ENCODE measurements at places on chromosomes 12 and 14. TPM values are rescaled to one million over a fixed set of nuclear protein-coding genes. Genes with fewer than 3 reads are reported as not detected.

GRCh38 chr12:105384916-105385535 is 54.5 kb downstream of the C12orf75 start:
- DNase-seq = no peak

GRCh38 chr14:31864937-31865855 is 211.9 kb upstream of the ARHGAP5 start:
- DNase-seq = no peak

GRCh38 chr12:11569716-11570115 is 79.8 kb upstream of the ETV6 start:
- DNase-seq = no peak

- DNase-seq = no peak
Observed at GRCh38 chr14:93916498-93916897, 10.6 kb upstream of the FAM181A start.

GRCh38 chr14:104843006-104843405 is 22.1 kb upstream of the CEP170B start:
- DNase-seq = no peak

DNA sequence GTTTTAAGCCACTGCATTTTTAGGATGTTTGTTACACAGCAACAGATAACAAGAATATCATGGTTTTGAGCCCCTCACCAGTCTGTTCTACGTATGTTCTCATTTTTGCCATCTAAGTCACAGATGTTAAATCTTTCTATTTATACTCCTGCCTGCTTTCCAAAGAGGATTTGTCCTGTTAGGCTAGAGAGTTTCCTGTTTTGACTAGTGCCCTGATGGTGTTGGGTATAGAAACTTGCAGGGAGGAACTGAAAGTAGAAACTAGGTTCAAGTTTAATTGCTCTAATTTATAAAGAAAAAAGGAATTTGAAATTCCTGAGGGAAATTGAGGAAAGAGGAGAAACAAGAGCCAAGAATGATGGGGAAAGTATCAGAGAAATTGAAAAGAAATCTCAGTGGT is 74.4 kb upstream of the COCH start:
- DNase-seq = no peak

DNA sequence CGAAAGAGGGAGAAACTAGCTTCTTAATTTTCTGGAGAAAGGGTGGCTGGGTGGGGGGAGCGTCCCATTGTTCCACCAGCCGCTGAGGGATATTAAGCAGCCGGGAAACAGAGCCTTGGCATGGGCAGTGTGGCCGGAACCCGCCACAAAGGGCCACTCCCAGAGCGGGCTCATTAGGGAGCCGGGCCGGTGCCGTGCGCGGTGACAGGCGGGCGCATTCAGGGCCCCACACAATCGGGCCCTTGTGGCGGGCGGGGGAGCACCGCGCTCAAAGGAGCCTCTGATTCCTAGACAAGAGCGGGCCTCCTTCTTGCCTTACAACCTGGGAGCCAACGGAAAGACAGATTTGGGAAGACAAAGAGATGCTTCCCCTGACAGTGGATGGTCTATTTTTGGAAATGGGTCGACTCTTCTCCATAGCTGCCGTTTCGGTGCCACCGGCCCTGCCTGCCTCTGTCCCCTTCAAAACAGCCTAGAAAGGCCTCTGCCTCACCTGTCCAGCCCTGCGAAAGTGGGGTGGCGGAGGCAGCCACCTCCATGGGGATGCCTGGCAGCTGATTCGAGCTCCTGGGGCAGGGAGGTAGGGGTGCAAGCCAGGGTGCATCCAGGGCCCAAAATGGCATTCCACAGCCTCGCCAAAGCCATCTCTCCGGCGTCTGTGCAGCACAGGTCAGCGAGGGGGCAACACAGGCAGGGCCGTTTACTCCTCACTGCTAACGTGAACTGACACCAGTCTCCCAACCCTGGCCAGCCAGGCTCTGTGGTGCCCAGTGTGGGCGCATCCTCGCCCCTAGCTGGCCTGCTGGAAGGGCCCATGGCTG is 10.9 kb downstream of the CCDC85C start:
- DNase-seq = no peak

DNA sequence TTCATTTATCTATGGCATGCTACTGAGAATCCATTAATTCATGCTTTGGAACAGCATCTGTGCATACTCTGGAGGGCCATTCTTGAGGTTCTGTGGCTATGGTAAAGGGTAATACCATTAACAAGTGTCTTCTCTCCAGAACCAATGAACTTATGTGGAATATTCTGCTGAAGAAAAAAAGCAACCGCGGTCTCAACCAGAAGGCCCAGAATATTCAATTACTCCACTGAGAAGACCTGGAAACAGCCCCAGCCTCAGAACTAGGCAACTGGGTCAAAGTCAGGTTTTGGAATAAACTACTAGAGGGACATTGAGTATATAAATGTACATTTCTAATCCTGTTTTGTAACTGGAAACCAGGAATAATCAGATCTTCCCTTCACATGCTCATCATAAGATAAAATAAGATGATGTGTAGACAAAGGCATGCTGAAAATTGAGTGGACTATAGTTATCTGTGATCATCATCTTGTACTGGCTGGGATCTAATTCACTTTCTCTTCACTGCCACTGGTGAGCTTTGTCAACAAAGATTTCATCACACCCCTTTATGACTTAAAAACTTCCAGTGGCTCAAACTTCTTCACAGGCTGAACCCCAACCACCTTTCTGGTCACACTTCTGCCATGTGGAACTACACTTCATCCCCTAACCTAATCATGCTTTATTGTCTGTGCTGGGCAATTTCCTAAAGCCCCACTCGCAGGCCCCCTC is 6.0 kb downstream of the SPTB start:
- no peak for DNase-seq

- no peak for DNase-seq
Observed at GRCh38 chr12:19572920-19573558, 133.7 kb downstream of the AEBP2 start.

DNA sequence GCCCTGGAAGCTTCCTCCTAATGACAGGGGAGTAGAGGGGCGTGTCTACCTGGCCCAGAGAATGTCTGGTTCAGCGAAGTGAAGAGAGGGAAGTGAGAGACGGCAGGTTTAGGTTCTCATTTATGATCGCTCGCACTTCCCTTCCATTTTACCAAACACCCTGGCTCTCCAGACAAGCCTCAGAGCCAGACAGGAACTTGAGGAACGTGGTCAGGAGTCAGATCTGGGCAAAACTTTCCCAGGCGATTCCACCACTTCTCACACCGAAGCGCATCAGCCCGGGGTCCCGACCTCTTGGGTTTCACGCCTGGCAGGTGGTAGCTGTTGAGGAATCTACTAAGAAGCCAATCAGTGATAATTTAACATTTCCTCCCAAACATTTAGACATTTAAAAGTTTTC is 21.3 kb downstream of the ACTN1 start:
- no peak for DNase-seq

- DNase-seq = no peak
Observed at GRCh38 chr14:61148742-61149350, 132.3 kb downstream of the TMEM30B start.

GRCh38 chr12:17388679-17389078 is 701.3 kb downstream of the RERGL start:
- no peak for DNase-seq

DNA sequence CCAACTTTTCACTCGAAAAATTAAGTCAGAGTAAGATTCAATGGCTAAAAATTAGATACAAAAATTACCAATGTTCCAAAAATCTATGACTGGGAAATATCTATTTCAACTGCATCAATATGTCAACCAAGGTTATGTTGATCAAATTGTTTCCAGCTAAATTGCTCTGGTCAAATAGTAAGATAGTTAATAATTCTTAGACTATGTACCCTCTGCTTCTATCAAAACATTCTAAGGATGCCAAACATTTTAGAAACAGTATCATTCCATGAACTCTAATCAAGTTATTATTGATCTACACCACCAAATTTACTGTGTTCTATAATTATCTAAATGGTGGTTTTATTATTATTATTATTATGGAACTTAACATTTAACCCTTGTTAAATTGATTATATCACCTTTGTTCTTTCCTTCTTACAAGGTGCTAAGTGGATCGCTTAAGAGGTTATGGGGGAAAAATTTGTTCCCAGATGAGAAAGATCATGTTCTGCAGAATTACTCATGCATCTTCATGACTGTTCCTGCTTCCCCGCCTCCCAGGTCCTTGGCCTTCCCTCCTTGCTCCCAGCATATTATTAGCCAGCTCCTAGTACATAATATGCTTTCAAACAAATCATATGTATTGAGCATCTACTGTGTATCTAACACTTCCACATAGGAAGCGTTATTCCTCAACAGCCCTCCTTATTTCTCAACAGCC is 240.5 kb upstream of the KRR1 start:
- DNase-seq = no peak

DNA sequence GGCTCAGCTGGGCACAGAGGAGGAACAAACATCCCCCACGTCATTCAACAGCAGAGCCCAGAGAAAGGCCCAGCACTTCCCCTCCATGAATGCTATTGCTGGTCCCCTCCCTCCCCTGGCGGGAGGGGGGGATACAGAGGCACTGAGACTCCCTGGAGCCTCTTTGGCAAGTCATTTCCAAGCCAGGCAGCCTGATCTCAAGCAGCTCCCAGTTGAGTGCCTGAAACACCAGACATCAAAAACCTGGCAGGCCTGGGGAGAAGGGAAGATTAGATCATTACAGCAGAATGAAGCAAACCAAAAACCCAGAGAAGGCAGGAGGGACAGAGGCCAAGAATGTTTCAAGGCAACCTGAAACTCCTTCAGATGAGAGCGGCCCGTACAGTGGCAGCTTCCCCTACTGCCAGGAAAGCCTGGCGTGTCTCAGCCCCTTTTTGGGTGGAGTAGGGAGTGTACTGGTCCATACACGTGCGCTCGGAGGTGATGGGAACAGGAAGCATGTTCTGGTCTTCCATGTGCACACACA is 92.1 kb downstream of the LRRC74A start:
- DNase-seq = no peak

DNA sequence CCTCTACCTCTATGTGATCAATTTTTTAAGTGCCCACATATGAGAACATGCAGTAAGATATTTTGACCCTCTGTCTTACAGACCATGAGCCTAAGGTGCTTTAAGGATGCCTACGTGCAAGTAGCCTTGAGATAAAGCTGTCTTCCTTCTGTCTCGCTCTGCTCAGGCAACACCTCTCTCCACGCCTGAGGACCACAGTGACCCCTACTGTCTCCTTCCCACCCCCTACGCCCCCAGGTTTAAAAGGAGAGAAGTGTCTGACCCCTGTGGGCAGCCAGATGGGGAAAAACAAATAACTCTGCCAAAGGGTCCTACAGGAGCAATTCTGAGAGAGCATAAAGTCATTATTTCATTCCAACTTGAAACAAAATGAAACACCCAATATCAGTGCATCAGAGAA is 286.4 kb upstream of the TMEM132C start:
- no peak for DNase-seq

GRCh38 chr12:28710882-28711281 is 438.2 kb upstream of the FAR2 start:
- DNase-seq = no peak

GRCh38 chr12:57454566-57455373 is at the start of gene INHBE:
TSS of gene INHBE (plus strand) at chr12:57455307. CDS start at chr12:57455537, 230 bp downstream.
- DNase-seq = no peak

GRCh38 chr14:67411820-67412421 is at the start of gene PLEK2:
TSS of gene PLEK2 (minus strand) at chr14:67412165. CDS start at chr14:67412059, 106 bp downstream.
- no peak for DNase-seq

DNA sequence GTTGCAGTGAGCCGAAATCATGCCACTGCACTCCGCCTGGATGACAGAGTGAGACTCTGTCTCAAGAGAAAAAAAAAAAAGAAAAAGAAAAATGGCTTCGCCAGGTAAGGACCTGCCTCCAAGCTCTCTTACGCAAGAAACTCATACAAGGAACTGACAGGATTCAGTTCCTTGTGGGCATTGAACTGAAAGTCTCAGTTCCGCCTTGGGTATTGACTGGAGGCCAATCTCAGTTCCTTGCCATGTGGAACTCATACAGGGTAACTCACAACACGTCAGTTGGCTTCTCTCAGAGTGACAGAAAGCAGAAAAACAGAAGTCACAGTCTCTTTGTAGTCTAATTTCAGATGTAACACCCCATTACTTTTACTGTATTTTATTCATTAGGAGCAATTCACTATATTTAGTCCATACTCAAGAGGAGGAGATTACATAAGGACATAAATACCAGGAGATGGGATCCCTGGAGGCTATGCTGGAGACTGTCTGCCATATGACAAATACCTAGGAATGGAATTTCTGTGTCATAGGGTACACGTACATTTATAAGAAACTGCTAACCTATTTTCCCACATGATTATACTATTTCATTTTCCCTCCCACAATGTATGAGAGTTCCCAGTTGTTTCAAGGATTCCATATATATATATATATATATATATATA is 11.4 kb upstream of the NOPCHAP1 start:
- no peak for DNase-seq

GRCh38 chr14:93956514-93957332 is 19.6 kb downstream of the ASB2 start:
- DNase-seq = no peak

DNA sequence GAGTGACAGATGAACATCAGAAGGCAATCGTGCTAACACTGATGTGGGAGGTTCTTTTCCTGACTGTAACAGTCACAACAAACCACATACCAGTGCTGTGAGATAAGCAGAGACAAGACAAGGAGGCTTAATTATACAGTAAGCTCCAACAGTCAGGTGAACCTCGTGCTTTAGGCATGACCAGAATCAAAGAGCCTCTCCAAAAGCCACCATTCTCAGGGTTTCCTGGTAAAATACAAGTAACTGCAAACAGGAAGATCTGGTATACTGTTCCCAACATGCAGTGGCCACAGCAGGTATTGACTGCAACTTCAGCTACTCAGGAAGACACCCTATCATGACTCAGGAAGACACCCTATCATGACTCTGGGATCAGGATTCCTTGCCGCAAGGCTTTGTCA is 47.3 kb upstream of the GTF2A1 start:
- no peak for DNase-seq

DNA sequence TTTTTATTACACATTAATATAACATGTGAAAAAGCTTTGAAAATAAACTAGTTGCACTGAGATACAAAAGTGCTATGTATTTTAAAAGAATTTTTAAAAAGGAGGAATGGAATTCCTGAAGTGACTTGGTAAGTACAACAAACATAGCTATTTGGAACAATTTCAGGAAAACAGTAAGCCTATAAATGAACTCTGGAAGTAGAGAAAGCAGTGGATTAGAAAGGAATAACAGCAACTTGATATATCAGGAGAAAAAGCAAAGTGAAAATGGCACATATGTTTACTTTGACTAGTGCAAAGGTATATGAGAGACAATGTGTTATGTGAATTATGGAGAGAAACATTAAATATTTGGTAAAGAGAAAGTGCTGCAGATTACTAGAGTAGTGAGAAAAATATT is 811.7 kb downstream of the C12orf50 start:
- no peak for DNase-seq

Gene GPRC5A
- 23.8 TPM for total RNA-seq

Gene MYO1H
- not detected for total RNA-seq

Gene CLEC1B
- not detected for total RNA-seq

Gene SYT1
- total RNA-seq = 0.64 TPM

Gene BCL7A
- total RNA-seq = 3.2 TPM

Gene NUDT14
- total RNA-seq = 1.5 TPM

Gene KRT77
- total RNA-seq = not detected

Gene ERP27
- not detected for total RNA-seq

Gene PYM1
- total RNA-seq = 83.7 TPM

Gene SOX5
- total RNA-seq = 18.2 TPM
